Urinary bladder (tissue), 4 donors: ENCODE measurements at places on chromosomes 7 and 10. TPM values are rescaled to one million over a fixed set of nuclear protein-coding genes. Genes with fewer than 3 reads are reported as not detected.

DNA sequence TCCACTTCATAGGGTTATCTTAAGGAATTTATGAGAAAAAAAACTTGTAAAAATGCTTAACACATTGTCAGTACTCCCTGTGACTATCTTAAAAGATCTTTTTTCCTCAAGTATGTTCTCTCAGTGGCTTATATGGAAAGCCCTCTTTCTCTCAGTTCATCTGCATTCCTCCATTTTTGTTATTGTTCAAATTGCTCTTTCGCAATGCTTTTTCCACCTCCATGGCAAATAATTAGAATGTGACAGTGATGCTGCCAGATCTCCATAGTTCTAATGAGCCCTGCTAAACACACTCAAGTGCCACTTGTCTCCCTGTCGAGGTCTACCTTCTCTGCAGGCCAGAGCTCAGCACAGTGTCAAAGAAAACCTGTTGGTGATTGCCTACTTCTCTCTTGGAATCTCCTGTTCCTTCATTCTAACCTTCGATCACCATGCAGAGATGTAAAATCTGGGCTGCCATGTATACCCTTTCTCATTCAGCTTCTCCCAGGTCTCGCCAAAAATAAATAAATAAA lies 37.2 kb upstream of the ABCB5 start:
- no peak for DNase-seq

DNA sequence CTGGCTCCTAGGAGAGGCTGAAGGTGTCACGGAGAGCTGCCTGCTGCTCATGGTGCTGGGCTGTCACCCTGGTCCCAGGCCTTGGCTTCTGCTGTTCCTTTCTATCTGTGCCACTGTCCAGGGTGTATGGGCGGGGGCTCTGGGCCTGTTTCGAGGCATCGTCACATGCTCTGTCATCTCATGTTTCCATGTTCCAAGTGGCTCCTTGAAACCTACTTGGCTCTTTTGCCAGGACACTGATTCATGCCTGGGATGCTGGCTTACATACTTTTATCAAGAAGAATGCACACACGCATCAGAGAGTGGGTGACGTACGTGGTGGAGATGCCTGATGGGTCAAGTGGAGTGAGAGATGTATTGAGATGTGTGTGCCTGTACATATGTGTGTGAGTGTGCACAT lies 50.9 kb downstream of the ADCY1 start:
- no peak for DNase-seq

GRCh38 chr10:128419466-128420019 lies 293.3 kb upstream of the MKI67 start:
- no peak for DNase-seq

GRCh38 chr10:60293581-60294175 lies 96.0 kb downstream of the ANK3 start:
- no peak for DNase-seq

- DNase-seq, result no peak
Observed at GRCh38 chr7:12754179-12754578, 66.7 kb downstream of the ARL4A start.

GRCh38 chr7:148402159-148402558 lies 188.4 kb upstream of the C7orf33 start:
- DNase-seq, result no peak

DNA sequence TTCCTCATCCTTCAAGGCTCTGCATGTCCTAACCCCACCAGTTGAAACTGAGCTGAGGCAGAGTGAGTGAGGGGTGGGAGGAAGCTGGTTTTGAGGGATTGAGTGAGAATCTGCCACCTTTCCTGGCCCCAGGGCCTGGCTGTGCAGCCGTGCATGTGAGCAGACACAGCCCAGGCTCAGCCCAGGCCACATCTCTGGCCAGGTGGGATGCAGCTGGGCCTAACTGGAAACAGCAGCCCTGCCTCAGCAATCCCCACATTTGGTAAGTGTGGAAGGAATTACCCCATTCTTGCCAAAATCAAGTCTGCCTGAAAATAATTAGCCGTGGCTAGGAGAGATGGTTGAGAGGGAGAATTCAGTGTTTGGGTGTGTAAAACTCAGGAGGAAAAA lies 116.6 kb downstream of the NEURL1 start:
- no peak for DNase-seq

GRCh38 chr10:11208908-11209829 lies 191.5 kb downstream of the CELF2 start:
- no peak for DNase-seq

Gene TMEM178B
- total RNA-seq, result 2.0 TPM

- DNase-seq, result peak; percentile 88
Observed at GRCh38 chr7:73830681-73831583, at the start of gene CLDN4. Gene CLDN4, plus strand, starts transcription at chr7:73830996. Its CDS starts 206 bp downstream, at chr7:73831202.

- DNase-seq, result no peak
Observed at GRCh38 chr10:70404787-70405036, 767 bp downstream of the EIF4EBP2 start.

DNA sequence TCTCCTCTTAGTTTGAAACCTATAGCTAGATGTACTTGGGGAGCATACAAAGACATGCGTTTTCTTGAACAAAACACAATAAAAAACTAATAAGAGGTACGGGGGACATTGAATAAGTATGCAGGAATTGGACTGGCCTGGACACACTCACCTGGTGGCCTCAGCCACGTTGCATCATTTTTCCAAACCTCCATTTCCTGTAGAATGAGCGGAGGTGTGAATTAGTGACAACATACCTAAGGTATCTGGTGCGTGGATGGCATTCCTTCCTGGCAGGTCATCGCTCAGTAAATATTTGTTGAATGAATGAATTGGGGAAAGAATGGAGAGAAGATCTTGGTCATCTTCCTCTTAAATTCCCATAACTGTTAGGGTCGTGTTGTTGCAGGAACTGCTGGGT lies 103.2 kb upstream of the CTBP2 start:
- no peak for DNase-seq

- no peak for DNase-seq
Observed at GRCh38 chr7:52944921-52945320, 90.5 kb upstream of the POM121L12 start.

DNA sequence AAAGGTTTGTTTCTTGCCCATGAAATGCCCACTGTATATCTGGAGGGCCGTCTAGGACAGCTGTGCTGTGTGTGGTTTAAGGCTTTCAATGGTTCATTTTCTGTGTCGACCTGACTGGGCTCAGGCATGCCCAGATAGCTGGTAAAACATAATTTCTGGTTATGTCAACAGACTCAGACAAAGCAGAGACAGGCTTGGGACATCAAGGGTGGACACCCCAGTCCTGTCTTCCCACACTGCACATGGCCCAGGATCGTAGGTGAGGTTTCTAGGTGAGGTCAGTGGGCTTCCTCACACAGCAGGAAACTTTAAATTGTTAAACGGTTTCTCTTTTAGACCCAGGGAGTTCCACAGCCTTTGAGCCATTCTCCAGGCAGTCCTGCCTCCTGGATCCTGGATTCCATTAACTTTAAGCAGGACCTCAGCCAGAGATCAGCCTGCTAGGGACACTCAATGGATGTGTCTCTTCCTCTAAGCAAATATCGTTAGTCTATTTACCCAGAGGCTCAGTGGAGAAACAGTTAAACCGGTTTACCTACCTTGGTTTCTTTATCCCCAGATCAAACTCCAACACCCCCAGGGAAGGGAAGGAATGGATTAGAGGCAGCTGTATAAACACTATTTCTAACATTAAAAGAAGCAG lies 66.4 kb downstream of the ST8SIA6 start:
- no peak for DNase-seq

GRCh38 chr7:32479574-32480200 lies 10.5 kb downstream of the LSM5 start:
- no peak for DNase-seq

DNA sequence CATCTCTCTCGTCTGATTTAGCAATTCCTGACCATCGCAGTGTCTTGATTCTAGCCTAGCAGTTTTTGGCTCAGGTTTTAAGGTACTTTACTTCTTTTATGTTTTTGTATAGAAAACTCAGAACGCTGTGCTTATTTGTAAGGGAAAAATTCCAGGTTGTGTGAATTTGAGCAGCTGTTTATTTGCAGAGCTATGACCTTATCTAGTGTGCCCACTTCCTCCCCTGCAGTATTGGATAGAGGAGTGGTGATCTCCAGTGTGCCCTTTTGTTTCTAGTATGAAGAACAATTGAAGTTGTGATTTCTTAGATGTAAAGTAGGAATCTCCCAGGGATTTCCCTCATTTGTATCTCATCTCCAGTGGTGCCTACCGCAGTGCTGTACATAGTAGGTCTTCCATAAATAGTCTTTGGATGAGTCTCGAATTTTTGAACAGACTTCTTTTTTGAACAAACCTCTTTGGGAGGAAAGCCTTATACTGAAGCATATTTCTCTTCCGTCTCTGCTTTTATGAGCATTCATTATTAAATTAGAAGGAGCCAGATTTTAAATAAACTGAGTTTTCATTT lies 40.0 kb downstream of the GARS1 start:
- no peak for DNase-seq

GRCh38 chr7:147858421-147858820 lies 732.1 kb upstream of the C7orf33 start:
- DNase-seq, result no peak

DNA sequence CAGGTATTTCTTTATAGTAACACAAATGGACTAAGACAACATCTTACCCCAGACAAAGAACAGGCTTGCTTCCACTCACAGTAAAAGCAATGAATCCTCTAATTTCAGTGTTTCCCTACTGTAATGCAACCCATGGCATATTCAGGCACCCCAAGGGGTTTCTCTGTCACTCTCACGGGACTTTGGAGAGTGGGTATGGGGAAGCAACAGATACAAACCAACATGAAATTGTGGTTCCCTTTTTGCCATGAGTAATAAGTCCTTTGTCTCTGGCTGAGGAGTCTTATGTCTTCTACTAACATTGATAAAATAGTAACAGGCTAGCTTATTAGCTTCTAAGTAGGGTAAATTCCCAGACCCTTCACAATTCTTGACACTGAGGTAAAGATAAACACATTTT lies 51.4 kb upstream of the AOAH start:
- no peak for DNase-seq

Gene ADARB2
- total RNA-seq, result 0.26 TPM

DNA sequence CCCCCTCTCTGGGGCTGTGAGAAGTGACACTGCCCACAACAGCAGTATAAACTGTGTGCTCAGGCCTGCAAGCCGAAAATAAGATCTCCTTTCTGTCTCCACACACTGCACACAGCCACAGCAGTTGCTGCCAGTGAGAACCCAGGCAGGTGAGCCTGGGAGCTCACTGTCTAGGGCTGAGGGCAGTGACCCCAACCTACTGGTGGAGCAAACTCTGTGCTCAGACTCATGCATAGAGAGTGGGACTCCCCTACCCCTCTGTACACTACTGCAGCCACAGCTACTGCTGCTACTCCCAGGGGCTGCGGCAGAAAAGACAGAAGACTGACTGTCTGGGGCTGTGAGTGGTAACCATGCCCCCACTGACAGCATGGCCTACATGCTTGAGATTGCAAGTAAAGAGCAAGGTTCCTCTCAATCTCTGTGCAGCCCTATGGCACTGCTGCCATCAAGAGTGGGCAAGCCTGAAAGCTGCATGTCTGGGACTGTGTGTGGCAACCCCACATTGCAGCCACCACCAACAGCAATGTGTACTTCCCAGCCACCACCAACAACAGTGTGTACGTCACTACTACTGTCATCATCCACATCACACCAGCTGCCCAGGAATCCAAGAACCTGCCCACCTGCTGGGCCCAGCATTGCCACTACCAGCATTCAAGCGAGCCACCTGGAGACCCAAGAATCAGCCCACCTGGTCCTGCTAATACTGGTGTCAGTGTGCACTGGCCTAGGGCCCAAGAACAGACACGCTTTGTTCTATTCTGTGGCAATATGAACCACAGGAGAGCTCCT lies 226.1 kb downstream of the XPNPEP1 start:
- no peak for DNase-seq

- DNase-seq, result no peak
Observed at GRCh38 chr10:58998924-58999713, 177.3 kb upstream of the PHYHIPL start.

- DNase-seq, result no peak
Observed at GRCh38 chr10:15059914-15060313, 16.2 kb downstream of the OLAH start.

DNA sequence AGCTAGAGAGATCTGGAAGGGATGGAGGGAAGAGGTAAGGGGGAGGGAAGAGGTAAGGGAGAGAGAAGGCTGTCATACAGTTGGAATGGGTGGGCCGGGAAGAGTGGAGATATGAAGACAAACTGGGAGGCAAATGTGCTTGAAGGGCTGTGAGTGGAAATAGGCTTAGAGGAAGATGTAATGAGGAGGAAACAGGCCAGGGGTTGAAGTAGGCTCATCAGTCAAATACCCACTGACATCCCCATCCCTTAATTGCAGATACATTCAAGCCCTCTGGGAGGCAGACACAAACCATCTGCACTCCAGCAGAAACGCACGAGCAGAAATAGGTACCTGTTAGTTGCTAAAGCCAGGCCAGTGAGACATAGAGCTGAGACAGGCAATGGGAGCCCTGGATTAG lies 2.1 kb downstream of the SYNPO2L start:
- no peak for DNase-seq
